ENCODE measurements at places on chromosomes 2 and 18.

DNA sequence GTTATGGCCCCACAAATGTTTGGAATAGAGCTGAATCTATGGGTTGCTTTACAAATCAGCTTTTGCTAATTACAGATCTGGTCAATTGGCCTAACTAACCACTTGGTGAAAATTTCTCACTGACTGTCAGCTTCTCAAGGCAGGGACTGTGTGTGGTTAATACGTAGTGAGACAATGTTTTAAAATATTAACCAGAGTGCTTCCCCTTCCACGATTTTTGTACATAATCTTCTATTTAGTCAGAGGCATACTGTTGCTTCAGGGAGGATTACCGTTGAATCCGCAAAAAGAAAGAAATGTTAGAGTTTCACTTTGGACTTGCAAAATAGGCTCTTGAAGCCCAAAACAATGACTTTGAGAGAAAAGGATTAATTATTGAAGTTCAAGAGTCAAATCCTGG, 14.9 kb upstream of the KCNS3 start:
- no peak for DNase-seq

DNA sequence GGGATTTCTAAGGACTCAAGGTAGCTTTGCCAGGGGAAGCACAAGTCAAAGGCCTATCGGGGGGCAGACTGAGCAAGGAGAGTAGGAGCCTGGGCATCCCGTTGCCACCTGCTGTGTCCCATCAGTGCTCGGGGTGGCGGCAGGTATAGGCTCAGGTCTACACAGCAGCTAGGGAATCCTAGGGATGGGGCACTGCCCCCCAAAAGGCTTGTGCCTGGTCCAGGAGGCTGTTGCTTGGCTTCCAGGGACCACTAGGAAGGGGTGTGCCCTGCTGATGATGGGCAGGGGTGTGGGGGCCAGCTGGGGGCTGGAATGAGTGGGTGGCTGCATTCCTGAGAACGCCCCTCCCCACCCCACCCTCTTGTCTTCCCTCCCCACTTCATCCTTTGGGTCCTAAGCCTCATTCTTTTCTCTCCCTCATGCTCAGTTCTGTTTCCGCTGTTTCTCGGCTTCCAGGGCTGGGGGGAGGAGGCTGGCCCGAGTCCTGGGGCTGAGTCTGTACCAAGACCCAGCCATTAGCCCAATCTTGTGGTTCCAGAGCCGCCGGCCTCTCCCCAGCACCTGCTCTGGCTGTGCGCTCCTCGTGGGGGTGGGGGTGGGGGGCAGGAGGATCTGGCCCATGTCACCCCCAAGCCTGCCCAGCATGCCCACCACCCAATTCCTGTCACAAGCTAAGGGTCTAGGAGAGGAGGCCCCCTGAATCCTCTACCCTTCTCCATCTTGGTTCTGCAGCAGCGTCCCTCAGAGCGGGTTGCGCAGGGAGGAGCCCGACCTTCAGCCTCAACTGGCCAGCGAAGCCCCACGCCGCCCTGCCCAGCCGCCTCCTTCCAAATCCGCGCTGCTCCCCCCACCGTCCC, 12.8 kb downstream of the SPEG start:
- no peak for DNase-seq

- peak; percentile 94 for DNase-seq
Measured at GRCh38 chr2:27133905-27134780, at the start of gene PREB. PREB (minus strand) TSS chr2:27134636; CDS start chr2:27134421, 215 bp downstream.

GRCh38 chr18:48446582-48447225, 37.5 kb upstream of the ZBTB7C start:
- DNase-seq: peak; percentile 75

DNA sequence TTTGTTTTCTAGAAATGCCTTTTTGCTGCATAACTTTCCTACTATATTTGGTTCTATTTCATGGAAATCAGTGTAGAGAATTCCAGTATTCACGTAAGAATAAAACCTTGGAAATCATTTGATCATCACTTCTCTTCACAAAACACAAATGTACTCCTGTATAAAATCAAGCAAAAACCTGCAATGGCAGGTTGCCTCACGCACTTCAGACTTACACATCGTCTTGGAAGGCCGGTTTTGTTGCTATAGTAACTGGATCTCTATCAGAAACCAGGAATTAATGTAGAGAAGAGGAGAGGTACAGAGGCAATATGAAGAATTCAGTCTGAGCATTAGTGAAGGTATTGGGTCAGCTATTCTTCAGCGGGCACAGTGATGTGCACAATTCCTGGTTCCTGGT, 370.7 kb upstream of the CYRIA start:
- DNase-seq: no peak

- no peak for DNase-seq
Measured at GRCh38 chr2:12714391-12715221, 2.1 kb upstream of the TRIB2 start.

GRCh38 chr2:136613096-136613495, 152.2 kb upstream of the THSD7B start:
- no peak for DNase-seq

- no peak for DNase-seq
Measured at GRCh38 chr2:62054029-62054791, 141.7 kb upstream of the B3GNT2 start.

- DNase-seq: no peak
Measured at GRCh38 chr2:119960821-119961220, 52.1 kb upstream of the EPB41L5 start.

DNA sequence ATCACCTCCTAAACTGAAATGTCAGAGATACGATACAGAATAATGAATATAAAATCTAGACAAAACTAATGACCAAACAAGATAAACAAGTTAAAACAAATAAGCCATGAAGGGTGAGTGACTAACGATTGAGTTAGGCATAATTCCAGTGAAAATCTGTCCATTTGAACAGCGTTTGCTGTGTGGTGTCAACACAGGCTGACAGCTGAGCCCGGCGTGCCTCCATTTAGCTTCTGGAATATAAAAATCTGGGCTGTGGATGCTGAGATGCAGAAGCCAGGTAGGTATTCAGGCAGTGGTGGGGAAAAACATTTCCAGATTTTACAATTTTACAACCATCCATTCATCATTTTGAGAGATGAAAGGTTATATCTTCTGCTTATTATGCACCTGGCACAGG, 2041.4 kb upstream of the CELF4 start:
- no peak for DNase-seq

- DNase-seq: no peak
Measured at GRCh38 chr2:133791191-133791590, 222.9 kb upstream of the NCKAP5 start.

DNA sequence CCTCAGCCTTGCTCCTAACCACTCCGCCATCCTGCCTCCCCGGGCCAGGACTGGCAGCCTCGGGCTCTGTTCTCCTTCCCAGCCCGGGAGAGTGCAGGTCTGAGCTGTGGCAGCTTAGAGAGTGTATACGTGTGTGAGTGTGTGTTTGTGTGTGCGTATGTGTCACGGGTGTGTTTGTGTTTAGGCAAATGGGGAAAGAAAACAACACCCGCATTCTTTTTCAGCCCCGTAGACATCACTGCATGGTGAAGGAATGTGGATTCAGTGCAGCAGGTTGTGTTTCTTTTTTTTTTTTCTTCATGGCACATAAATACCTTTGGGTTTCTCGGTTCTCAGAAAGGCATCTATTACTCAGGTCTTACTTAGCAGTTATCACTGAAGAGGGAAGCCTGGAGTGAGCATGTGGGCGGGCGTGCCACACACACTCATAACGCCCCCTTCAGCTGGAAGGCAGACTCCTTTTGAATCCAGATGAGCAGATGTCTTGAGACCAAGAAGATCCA, 44.2 kb downstream of the GLI2 start:
- no peak for DNase-seq

- DNase-seq: no peak
Measured at GRCh38 chr2:218849721-218850120, 9.9 kb upstream of the WNT6 start.

- DNase-seq: no peak
Measured at GRCh38 chr2:183838295-183838694, 714.1 kb downstream of the NUP35 start.

DNA sequence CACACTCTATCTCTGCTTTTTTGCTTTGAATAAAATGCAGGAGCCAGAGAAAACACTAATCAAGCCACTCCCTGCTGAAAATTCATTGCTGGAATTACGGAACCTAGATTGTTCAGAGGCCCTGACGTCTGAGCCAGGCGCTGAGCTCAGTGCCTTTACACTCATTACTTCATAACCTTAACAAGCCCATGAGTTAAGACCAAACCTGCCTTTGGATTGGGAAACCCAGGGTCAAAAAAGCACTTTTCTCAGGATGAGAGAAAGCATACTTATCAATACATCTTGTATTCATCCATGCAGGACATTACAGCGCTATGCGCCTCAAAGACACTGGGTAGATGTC, 762 bp downstream of the INO80C start:
- DNase-seq: no peak

DNA sequence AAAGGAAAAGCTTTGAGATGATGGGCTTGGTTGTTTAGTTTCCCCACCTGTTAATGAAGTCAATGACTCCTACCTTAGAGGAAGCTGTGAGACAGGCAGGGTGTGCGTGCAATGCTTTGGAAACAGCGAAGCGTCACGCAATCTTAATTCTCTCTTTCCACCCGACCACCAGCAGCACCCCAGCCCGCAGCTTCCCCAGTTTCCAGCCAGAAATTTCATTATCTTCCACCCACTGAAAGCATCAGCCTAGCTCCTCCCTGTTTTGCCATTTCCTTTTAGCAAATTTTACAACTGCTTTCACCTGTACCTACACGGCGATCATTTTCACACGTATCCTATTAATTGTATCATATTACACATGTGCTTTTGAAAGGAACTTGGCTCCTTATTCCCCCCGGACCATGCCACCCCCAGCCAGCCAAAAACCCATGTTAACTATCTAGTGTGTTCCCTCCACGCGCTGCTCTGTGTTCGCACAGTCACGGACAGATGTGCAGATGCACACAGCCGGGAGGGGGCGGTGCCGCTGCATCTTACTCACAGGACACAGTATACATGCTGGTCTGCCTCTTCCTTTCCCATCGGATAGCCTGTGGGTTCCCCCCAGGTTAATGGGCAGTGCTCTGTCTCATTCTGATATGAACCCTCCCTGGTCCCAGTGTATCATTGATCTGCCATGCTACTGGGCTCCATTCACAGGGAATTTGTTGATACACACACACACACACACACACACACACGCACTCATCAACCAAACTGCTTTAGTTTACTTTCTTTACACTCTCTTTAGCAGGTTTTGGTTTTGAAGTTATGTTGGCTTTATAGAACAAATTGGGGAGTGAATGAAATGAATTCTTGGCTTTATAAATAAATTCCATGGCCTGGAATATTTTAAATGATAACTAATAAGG, 22.4 kb downstream of the CYP27C1 start:
- DNase-seq: peak; percentile 21

GRCh38 chr2:46336283-46336959, 39.2 kb downstream of the EPAS1 start:
- peak; percentile 19 for DNase-seq

DNA sequence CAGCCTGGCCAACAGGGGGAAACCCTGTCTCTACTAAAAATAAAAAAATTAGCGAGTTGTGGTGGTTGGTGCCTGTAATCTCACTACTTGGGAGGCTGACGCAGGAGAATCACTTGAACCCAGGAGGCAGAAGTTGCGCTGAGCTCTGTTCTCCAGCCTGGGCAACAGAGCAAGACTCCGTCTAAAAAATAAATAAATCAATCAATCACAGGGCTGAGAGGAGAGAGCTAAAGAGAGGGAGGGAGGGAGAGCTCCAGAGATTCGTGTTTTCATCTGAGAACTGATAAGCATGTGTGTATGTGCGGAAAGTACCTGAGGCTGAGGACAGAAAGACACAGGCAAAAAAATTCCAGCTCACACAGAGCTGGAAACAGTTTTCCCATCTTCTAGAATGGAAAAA, 37.2 kb upstream of the DYNC2LI1 start:
- no peak for DNase-seq

DNA sequence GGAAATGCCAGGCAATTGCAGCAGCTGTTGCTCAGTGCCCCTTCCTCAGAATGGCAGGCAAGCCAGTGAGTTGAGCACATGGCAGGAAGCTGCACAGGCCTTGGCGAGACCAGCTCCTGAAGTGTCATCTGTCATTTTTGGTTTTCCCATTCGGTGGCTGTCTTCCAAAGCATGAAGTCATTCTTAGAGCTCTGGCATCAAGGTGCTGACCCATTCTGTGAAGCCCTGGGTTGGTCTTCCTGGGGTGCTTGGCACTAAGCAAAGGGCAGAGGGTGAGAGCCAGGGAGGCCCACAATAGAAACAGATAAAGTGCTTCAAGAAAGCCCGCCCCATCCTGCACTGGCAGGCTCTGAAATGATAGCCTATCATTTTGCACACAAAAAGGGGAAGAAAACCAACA, 150.5 kb downstream of the VAPA start:
- no peak for DNase-seq

GRCh38 chr18:48948112-48949049, 2.4 kb downstream of the SMAD7 start:
- peak; percentile 77 for DNase-seq

DNA sequence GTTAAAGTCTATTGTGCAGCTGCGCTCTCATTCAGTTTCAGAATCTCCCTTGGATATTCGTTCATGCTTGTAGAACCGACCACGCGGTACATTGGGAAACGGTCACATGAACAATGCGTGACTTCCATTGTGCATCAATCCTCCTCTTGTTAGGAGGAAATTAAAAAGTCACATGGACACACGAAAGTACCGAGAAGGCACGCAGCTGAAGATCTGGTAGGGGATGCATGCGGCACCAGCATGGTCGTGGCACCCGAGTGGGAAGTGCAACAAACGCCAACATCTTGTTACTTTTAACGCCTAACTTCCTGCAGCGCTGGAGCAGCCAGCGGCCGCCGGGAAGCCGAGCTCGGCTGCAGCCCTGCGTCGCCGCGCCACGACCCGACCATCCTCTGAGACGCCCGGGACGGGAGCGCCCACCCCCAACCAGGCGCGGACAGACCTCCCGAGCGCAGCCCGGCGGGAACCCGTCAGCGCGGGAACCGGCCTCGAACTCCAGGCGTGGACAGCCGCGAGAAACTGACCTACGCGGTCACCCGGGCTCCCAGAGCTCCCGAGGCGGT, 412 bp downstream of the OSBPL1A start:
- peak; percentile 97 for DNase-seq

DNA sequence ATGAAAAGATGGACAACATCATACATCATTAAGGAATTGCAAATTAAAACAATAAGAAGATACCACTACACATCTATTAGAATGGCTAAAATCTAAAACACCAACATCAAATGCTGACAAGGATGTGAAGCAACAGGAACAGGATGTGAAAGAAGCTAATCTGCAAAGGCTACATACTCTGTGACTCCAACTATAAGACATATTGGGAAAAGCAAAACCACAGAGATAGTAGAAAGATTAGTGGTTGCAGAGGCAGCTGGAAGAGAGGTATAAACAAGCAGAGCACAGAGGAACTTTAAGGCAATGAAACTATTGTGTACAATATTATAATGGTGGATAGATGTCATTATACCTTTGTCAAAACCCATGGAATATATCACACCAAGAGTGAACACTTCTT, 393.7 kb upstream of the RAB6C start:
- DNase-seq: no peak

DNA sequence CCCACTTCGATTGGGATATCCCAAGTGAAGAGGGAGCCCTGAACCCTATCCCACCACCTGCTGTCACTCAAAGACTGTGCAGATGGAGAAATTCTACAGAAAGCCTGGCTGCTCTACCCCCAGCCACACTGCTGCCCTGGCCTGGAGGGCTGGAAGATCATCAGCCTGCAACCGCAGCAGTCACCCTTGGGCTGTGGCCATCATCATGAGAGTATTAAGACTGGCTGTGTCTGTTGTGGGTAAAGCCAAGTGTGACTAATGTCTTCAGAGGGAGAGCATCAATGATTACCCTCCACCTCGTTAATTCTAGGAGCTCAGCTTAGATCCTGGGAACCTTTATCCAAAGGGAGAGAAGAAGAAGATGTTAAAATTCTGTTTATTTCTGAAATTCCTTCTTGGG, 221.5 kb downstream of the TFCP2L1 start:
- no peak for DNase-seq

Measured in pons (tissue), 1 donor.